CD4-positive, alpha-beta T cell treated with Interferon gamma for 1 hour (primary cell): ENCODE measurements at places on chromosomes 2 and 18.

- peak; percentile 78 for DNase-seq
Observed at GRCh38 chr2:144459937-144460336, 60.0 kb downstream of the ZEB2 start.

GRCh38 chr2:65368468-65368867, 63.9 kb downstream of the SPRED2 start:
- no peak for DNase-seq

GRCh38 chr18:57270156-57270555, 82.2 kb upstream of the ST8SIA3 start:
- no peak for DNase-seq

DNA sequence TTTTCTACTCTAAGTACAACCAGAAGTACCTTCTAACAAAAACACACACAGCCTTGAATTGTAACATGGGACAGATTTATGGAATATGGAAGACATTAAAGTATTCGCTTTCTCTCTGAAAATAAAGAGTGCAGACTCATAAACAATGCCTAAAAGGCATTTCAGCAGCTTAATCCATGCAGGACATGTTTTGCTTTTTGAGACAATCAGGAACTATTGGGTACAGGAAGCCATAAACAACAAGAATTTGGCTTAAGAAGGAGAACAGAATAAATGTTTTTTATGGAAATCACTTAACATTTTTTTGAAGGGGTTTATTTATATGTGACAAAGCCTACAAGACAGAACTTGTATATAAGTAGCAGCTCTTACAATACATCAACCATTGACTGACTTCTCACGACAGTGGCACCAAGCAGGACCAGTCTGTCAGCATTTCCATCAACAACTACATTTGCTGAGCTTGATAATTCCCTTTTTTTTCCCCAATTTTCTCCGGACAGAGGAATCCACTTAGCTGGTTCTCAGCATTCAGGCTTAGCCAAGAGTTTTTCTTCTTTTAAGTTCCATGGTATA, 140.1 kb downstream of the EXOC6B start:
- DNase-seq, result no peak

GRCh38 chr2:31578316-31578715, 2.4 kb downstream of the SRD5A2 start:
- DNase-seq, result no peak

GRCh38 chr18:43661570-43661969, 384.3 kb upstream of the SYT4 start:
- no peak for DNase-seq

- DNase-seq, result no peak
Observed at GRCh38 chr2:175158894-175159293, 9.1 kb downstream of the ATF2 start.

- peak; percentile 77 for DNase-seq
Observed at GRCh38 chr2:218733171-218734021, 22.8 kb downstream of the TTLL4 start.

DNA sequence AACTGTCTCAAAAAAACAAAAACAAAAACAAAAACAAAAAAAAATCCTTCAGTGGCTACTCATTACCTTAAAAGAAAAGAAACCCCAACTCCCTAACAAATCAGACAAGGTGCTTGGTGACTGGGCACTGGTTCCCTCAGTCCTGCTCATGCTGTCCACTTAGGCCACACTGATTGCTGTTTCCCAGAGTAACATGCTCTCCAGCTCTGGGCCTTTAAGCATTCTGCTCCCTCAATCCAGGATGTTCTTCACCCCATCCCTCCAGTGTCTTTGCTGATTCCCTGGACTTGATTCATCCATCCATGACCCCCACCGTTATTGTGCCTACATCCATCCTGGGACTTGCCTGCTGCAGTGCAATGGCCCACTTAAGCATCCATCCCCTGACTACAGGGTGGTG, 16.4 kb upstream of the XPO1 start:
- no peak for DNase-seq

DNA sequence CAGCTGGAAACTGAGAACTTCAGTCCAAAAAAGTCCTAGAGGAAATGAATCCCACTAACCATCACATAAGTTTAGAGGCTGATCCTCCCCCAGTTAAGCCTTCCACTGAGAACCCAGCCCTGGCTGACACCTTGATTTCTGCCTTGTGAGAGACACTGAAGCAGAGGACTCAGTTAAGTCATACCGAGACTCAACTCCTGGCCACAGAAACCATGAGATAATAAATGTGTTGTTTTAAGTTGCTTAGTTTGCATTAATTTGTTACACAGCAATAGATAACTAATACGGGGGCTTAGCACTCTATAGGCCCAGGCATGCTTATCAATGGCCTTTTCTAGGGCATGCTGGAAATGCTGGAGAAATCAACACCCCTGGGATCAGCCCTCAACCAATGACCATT, 3.4 kb upstream of the ADD2 start:
- DNase-seq, result no peak

- DNase-seq, result no peak
Observed at GRCh38 chr2:46669996-46670793, 190.8 kb downstream of the TMEM247 start.
